ENCODE measurements at places on chromosomes 2 and 18. TPM values are rescaled to one million over a fixed set of nuclear protein-coding genes. Genes with fewer than 3 reads are reported as not detected.

Gene SLC4A5
- not detected for total RNA-seq

Gene FTCDNL1
- 2.6 TPM for total RNA-seq

Gene FKBP1B
- 41.8 TPM for total RNA-seq

Gene IL1B
- total RNA-seq = not detected

DNA sequence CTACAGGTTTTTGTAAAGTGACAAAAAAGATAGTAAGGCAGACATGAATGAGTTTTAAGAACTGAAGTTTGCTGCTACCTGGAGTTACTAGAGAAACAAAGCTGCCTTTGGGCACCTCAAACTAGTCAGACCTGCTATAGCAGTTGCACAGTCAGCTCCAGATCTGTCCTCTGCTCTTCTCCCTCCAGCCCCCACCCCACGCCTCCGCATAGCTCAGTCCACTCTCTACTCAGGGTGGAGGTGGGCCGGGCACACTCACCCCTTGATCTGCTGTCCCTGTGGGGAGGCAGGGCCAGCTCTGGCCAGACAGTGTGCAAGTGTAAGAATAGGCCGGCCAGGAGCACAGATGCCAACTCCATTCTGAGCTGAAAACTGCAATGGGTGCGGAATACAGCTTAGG lies 4.1 kb downstream of the SERTAD2 start:
- no peak for DNase-seq
- peaks cover 30% of the 10 kb centered on the region for H3K4me1 ChIP-seq
- no peaks in the 10 kb centered on the region for H3K36me3 ChIP-seq
- no peaks in the 10 kb centered on the region for H3K27me3 ChIP-seq
- H3K4me3 ChIP-seq = no peak overlapping the region
- no peak overlapping the region for H3K27ac ChIP-seq

GRCh38 chr2:46547223-46548102 lies 68.1 kb downstream of the TMEM247 start:
- no peak overlapping the region for H3K4me3 ChIP-seq
- peaks cover 56% of the 10 kb centered on the region for H3K4me1 ChIP-seq
- H3K27ac ChIP-seq = peak overlapping the region; percentile 79
- peak; percentile 97 for DNase-seq
- no peaks in the 10 kb centered on the region for H3K27me3 ChIP-seq

DNA sequence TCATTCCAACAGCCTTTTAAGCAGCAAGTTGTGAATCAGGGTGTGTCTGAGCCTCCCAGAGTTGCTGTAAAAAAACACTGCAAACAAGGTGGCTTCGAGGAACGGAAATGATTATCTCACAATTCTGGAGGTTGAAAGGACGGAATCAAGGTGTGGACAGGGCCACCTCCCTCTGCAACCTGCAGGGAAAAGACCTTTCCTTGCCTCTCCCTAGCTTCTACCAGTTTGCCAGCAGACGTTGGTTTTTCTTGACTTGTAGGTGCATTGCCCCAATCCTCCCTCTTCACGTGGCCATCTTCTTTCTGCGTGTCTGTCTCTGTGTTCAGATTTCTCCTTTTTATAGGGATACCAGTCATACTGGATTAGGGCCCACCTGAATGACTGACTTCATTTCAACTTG lies 24.8 kb upstream of the TMEM131 start:
- no peak for DNase-seq
- H3K4me1 ChIP-seq = no peaks in the 10 kb centered on the region
- H3K4me3 ChIP-seq = no peak overlapping the region
- H3K27ac ChIP-seq = no peak overlapping the region
- no peaks in the 10 kb centered on the region for H3K27me3 ChIP-seq

DNA sequence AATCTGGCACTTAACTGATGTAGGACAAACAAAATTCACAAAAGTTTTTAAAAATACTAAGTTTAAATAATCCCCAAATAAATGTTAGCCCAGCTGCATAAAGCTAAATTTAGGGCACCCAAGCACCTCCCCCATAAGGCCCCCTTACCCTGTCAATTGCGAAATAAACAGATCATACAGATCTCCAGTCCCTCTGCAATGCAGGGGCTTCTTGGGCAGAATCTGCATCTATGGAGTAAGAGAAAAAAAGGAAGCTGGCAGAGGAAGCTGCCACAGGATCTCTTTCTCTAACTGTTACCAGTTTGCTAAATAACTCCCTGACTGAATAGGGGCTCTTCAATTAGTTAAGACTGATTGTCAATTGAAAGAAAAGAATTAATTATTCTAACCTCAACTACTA lies 117.7 kb downstream of the MEMO1 start:
- peaks cover 21% of the 10 kb centered on the region for H3K4me1 ChIP-seq
- DNase-seq = no peak
- no peaks in the 10 kb centered on the region for H3K27me3 ChIP-seq
- no peak overlapping the region for H3K4me3 ChIP-seq

GRCh38 chr18:59561612-59562011 lies 135.6 kb downstream of the CCBE1 start:
- no peak overlapping the region for H3K27ac ChIP-seq
- no peaks in the 10 kb centered on the region for H3K4me1 ChIP-seq
- H3K36me3 ChIP-seq = no peaks in the 10 kb centered on the region
- H3K4me3 ChIP-seq = no peak overlapping the region
- H3K27me3 ChIP-seq = no peaks in the 10 kb centered on the region

- no peaks in the 10 kb centered on the region for H3K4me1 ChIP-seq
- H3K27me3 ChIP-seq = no peaks in the 10 kb centered on the region
- H3K36me3 ChIP-seq = no peaks in the 10 kb centered on the region
- no peak overlapping the region for H3K27ac ChIP-seq
- DNase-seq = no peak
Observed at GRCh38 chr18:42067518-42067917, 112.5 kb downstream of the PIK3C3 start.

DNA sequence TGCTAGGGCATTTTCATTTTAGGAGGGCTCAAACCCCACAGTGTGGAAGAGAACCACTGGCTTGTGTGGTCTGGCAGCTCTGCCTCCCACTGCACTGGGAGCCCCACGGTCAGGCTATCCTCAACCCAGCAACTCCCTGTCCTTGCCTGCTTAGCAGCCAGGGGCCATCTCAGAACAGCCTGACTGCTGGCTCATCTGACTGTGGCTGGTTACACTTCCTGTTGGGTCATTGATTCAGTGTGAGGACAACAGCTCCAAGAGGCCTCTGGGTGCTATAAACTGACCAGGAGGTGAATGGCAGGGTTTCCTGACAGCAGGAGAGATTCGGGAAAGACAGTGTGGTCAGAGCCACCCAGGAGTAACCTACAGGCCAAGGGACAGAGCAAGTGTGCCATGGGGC lies 40.1 kb downstream of the AMER3 start:
- H3K4me3 ChIP-seq = no peak overlapping the region
- no peak for DNase-seq
- no peaks in the 10 kb centered on the region for H3K4me1 ChIP-seq
- no peaks in the 10 kb centered on the region for H3K36me3 ChIP-seq
- H3K27me3 ChIP-seq = no peaks in the 10 kb centered on the region

DNA sequence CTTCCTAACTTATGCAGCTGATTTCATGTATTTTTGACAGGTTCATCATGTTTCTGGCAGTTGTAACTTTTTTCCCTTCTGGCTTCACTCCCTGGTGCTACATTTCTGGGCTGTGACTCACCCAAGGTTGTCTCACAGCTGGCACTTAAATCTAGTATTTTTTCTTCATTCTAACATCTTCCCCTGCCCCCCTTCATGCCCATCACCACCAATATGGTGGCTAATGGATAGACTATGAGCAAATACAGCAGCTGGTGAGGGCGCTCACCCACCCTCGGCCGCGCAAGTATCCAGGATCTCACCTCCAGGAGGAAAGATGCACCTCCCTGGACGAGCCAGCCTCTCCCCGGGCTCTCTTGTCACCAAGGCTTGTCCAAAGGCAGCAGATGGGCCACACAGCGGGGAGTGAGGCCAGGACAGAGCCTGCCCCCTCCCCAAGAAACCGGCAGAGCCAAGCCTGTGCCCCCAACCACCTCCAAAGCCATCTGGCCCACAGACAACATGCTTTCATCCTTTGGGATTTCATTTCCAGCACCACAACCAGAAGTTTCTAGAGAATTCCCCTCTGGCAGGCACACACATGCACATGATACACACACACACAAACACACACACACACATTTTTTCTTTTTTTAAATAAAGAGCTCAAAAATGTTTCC lies 39.1 kb downstream of the ATOH8 start:
- H3K36me3 ChIP-seq = peaks cover 5% of the 10 kb centered on the region
- H3K27me3 ChIP-seq = no peaks in the 10 kb centered on the region
- H3K4me3 ChIP-seq = no peak overlapping the region
- H3K4me1 ChIP-seq = peaks cover 64% of the 10 kb centered on the region

GRCh38 chr2:239252393-239252792 lies 148.4 kb downstream of the HDAC4 start:
- no peak overlapping the region for H3K4me3 ChIP-seq
- peaks cover 25% of the 10 kb centered on the region for H3K4me1 ChIP-seq
- no peak for DNase-seq
- no peaks in the 10 kb centered on the region for H3K27me3 ChIP-seq
- H3K36me3 ChIP-seq = no peaks in the 10 kb centered on the region

DNA sequence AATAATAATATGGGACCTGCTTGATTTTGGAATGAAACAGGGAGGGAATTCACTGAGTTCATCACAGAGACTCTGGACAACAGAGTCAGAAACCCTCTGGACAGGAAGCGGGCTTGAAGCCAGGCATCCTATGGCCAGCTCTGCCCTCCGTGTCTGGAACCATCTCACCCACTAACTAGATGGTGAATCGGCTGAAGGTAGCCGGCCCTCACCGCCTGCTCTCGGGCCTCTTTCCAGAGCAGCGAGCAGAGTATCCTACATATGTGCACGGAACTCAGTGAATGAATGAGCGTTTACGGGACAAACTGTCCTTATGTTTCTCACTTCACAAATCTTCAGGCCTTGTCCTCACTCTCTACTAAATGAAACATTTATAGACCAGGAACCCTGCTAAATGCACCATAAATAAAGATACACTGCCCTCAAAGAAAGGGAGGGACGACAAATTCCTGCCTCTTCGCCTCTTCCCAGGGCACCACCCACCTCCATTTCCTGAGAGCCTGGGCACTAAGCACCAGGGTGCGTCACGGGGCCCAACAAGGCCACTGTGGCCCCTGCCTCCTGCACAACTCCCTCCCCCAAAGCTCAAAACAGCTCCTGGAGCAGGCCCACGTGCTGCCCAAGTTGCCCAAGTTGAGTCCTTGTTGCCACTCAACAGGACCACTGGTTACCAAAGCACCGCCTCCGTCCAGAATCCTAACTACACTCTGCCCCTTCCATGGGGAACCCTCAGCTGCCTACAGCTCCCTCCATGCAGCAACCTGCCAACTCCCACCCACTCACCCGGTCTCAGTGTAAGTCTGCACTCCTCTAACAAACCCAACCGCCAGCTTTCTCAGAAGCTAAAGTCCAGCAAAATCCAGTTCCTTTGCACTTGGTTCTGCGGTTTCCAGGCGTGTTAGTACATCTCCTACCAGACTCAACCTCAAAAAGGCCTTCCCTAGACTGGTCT lies 1.7 kb downstream of the TBC1D8 start:
- no peak overlapping the region for H3K4me3 ChIP-seq
- H3K36me3 ChIP-seq = no peaks in the 10 kb centered on the region
- H3K4me1 ChIP-seq = peaks cover 15% of the 10 kb centered on the region
- no peaks in the 10 kb centered on the region for H3K27me3 ChIP-seq

DNA sequence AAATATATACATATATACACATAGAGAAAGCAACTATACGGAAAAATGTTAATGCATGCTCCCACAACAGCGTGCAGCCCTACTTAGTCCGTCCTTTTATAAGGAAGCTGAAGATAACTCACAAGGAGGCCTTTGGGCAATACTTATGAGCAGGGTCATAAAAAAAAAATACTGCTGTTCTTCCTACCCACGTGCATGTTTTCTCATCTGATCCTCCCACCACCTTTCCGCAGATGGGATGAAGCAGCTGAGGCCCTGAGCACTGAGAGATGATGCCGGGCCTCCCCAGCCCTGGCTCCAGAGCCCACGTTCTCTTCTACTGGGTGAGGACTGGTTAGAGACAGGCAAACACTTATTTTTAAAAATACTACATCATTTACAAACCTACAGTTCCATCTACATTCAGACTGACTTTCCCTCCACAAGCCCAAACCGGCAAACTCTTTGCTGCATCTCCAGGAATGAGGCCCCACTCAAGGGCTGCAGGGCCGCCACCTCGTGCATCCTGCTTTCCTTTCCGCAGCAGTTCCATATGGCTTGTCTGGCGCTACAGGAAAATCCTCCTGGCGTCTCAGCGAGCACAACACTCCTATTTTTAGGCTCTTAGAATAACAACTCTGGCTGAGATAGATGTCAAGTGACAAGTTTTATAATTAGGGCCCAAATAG lies 41.6 kb downstream of the TBC1D8 start:
- no peaks in the 10 kb centered on the region for H3K27me3 ChIP-seq
- no peak overlapping the region for H3K27ac ChIP-seq
- peaks cover 12% of the 10 kb centered on the region for H3K4me1 ChIP-seq
- DNase-seq = no peak
- no peaks in the 10 kb centered on the region for H3K36me3 ChIP-seq
- H3K4me3 ChIP-seq = no peak overlapping the region

- no peaks in the 10 kb centered on the region for H3K36me3 ChIP-seq
- no peak overlapping the region for H3K4me3 ChIP-seq
- no peaks in the 10 kb centered on the region for H3K4me1 ChIP-seq
- no peak for DNase-seq
- H3K27me3 ChIP-seq = no peaks in the 10 kb centered on the region
Observed at GRCh38 chr2:162126111-162126519, 25.9 kb downstream of the GCG start.

DNA sequence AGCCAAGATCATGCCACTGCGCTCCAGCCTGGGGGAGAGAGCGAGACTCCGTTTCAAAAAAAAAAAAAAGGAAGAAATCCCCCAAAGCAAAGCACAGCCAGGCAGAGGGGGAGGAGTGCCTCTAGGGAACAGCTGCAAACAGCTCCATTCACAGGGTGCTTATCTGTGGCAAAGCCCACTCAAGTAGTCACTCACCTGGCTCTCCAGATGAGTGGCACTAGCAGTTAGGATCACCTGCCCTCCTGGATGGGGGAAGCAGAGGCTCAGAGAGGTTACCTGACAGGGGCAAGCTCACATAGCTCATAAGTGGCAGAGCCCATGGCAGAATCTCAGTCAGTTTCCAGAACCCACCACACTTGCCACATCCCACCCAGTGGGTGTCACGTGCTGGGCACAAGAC lies 30.3 kb downstream of the TFCP2L1 start:
- H3K36me3 ChIP-seq = no peaks in the 10 kb centered on the region
- no peak overlapping the region for H3K27ac ChIP-seq
- no peak overlapping the region for H3K4me3 ChIP-seq
- DNase-seq = no peak
- no peaks in the 10 kb centered on the region for H3K27me3 ChIP-seq
- H3K4me1 ChIP-seq = peaks cover 5% of the 10 kb centered on the region

DNA sequence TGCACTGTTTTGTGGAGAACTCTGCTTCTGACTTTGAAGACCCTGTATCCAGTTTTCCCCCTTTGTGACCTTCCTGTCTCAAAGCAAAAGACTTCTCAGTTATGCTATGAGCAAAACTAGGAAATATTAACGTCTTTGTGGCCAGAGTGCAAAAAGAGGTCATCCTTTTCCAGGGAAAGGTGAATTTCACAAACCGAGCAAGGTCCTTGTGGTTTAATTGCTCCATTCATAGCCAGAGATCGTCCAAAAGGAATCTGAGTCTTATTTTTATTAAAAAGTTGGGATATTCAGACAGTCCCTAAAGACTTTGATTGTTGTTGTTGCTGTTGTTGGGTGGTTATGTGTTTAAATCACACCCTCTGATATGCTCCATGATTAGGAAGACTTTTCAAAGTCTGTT lies 77.4 kb downstream of the NAB1 start:
- no peaks in the 10 kb centered on the region for H3K4me1 ChIP-seq
- DNase-seq = no peak
- no peaks in the 10 kb centered on the region for H3K36me3 ChIP-seq
- H3K27ac ChIP-seq = no peak overlapping the region

- no peaks in the 10 kb centered on the region for H3K36me3 ChIP-seq
- no peak overlapping the region for H3K4me3 ChIP-seq
- H3K27ac ChIP-seq = no peak overlapping the region
- peak; percentile 0 for DNase-seq
- H3K27me3 ChIP-seq = no peaks in the 10 kb centered on the region
- H3K4me1 ChIP-seq = no peaks in the 10 kb centered on the region
Observed at GRCh38 chr18:28013066-28013465, 163.9 kb downstream of the CDH2 start.

All from SJCRH30 (cell line).